ENCODE measurements at places on chromosomes 7 and 10.

- DNase-seq, result no peak
Measured at GRCh38 chr10:78147202-78147601, 113.5 kb downstream of the RPS24 start.

GRCh38 chr7:1747004-1747801 is 77.1 kb downstream of the ELFN1 start:
- DNase-seq, result no peak

GRCh38 chr7:137757146-137757925 is 89.4 kb downstream of the DGKI start:
- DNase-seq, result no peak

DNA sequence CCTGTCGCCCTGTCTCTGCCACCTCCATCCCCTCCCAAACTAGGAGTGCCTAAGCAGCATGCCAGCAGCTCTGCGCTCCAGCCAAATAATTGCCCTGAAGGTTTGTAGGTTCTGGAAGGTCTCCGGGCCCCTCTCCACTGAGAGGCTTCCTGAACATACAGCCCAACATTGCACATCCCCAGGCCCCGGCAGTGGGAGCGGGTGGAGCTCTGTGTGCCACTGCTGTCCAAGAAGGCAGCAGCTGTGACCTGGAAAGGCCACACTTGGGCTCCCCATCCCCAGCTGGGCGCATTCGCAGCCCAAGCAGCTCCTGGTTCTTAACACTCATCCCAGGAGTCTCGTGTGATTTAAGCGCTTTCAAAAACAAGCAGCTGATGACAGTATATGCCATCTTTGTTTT is 95.7 kb downstream of the COL13A1 start:
- DNase-seq, result no peak

GRCh38 chr10:34689053-34689452 is 126.0 kb downstream of the PARD3 start:
- no peak for DNase-seq

- DNase-seq, result no peak
Measured at GRCh38 chr10:100621360-100622205, 85.8 kb downstream of the HIF1AN start.

DNA sequence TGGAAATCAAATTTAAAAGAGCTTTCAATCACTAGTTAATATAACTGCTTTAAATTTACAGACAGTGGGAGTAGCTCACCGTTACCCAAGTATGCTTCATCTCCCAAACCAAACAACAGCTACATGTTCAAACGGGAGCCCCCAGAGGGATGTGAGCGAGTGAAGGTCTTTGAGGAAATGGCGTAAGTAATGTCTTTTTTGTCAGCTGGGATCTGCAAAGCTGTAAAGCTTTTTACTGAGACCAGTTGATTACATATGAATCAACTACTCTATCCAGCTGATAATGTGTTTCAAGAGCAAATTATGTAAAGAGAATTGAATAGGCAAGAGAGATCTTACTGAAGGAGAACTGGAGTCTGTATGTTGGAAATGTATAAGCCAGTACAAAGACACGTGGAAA is 116.2 kb downstream of the GLCCI1 start:
- DNase-seq, result no peak

- DNase-seq, result no peak
Measured at GRCh38 chr7:107914831-107915230, 23.8 kb downstream of the DLD start.

- peak; percentile 32 for DNase-seq
Measured at GRCh38 chr10:23158370-23158769, 33.7 kb upstream of the PTF1A start.

GRCh38 chr10:62076891-62077290 is 175.4 kb downstream of the ARID5B start:
- DNase-seq, result no peak

DNA sequence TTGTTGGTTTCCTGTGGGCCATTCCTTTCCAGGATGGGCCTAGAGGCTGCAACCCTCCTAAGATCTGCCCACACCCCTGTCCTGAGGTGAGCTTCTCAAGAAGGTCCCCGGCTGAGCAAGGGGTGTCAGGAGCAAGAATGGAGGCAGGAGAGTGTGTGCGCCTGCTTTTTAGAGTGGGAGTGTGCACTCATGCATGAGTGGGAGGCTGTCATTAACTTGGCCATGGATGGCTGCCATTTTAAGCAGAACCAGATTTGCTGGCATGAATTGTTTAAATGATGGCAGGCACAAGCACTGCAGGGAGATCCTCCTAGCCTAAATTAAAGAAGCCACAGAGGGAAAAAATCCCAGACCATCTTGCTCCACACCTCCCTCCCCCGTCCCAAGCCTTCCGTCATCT is 2.9 kb upstream of the SGPL1 start:
- no peak for DNase-seq

DNA sequence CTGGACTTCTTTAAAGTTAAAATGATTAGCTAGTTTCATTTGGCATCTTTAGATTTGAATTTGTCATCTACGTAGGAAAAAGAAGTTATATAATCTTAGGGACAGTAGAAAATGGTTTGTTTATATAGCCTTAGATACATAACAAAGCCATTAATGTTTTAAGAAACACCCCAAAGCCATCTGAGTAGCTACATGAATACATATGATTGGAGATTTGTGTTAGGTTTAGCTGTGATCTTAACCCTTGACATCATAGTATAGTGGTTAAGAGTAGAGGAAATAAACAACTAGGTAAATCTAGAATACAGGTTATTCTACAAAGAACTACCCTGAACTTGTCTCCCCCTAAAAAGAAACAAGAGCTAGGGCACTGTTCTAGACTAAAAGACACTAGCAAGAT is 18.1 kb downstream of the SAMD8 start:
- no peak for DNase-seq

GRCh38 chr10:22959292-22959691 is 31.4 kb downstream of the ARMC3 start:
- DNase-seq, result no peak

GRCh38 chr10:16673443-16673842 is 143.8 kb downstream of the RSU1 start:
- no peak for DNase-seq

DNA sequence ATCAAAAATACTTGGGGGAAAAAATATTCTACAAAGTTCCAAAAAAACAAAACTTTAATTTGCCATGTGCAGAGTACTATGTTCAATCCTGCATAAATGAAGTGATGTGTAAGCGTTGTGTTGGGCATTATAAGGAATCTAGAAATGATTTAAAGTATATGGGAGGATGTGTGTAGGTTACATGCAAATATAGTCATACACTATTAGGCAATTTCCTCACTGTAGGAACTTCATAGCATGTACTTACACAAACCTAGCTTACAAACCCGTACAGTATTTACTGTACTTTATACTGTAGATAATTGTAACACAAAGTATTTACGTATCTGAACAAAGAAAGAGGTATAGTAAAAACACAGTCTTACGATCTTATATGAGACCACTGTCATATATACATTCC is 72.3 kb downstream of the NRBF2 start:
- no peak for DNase-seq

DNA sequence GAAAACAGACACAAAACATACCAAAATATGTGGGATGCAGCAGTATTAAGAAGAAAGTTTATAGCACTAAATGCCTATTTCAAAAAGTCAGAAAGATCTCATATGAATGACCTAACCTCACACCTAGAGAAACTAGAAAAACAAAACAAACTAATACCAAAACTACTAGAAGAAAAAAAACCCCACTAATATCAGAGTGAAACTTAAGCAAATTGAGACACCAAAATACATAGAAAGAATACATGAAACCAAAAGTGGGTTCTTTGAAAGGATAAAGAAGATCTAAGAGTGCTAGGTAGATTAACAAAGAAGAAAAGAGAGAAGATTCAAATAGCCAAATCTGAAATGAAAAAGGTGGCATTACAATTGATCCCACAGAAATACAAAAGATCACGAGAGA is 494.1 kb downstream of the SH2D4B start:
- DNase-seq, result no peak

DNA sequence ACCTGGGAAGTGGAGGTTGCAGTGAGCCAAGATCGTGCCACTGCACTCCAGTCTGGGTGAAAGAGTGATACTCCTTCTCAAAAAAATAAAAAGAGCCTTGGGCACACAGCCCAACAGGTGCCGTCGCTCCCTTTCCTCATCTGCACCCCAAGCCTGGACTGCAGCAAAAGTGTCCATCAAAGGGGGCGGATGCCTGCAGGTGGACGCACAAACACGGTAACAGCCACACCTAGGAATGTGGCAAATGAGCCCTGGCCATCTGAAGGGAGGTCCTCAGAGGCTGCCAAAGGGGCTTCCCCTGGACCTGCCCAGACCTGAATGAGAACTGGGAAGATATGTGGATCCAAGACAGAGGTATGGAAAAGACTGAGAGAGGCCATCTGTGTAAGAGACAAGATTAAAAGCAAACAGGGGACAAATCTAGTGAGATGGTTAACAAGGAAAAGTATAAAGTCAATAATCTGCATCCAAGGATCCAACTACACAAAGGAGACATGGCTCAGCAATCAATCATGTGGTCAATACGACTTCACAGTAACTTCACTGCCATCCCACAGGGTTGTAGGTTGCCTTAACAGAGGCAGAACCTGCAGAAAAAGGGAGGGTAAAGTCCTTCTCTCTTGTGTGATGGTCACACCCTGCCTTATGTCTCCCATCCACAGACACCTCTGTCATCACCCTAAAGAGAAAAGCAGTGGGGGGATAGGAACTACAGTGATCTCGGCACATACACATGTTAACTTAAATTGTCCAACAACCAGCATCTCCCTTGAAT is 25.4 kb downstream of the DRGX start:
- DNase-seq, result no peak
